Memory B cell (primary cell): ENCODE measurements at places on chromosomes 7 and 10.
A peak's percentile ranks its signal among the peaks of the same experiment; 100 is the strongest.

DNA sequence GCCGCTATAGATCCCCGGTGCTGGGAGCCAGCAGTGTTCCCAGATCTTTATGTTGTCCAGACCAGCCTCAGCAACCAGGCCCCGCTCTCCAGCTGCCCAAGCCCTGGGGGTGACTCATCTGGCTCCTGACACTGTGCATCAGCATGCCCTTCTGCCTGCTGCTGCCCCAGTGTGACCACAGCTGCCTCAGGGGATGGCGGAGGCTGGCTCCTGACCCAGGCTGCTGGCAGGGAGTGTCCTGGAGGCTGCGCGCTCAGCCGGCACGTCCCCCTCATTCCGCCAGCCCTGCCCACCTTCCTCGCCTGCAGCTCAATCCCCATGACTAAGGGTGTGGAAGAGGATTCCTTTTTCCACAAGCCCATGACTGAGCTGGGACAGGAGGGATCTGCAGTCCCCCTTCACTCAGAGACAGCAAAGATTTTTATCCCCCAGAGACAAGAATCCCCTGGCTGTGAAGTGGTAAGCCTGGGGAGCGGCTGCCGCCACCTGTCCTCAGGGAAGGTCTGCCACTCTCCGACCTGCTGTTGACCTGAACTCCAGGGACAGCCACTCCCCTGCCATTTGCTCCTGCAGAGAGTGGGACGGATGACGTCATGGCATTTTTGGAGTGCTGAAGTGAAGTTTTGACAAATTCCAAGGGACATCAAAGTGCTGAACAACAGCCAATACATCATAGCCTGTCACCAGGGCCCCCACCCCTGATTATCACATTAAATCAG, 182.8 kb upstream of the BMPER start:
- no peak for DNase-seq
- no peaks in the 10 kb centered on the region for H3K27me3 ChIP-seq
- H3K27ac ChIP-seq, result no peak overlapping the region
- no peaks in the 10 kb centered on the region for H3K4me1 ChIP-seq

- no peak overlapping the region for H3K4me3 ChIP-seq
- H3K27me3 ChIP-seq, result peaks cover 24% of the 10 kb centered on the region
- DNase-seq, result no peak
- H3K4me1 ChIP-seq, result no peaks in the 10 kb centered on the region
- no peaks in the 10 kb centered on the region for H3K36me3 ChIP-seq
- H3K27ac ChIP-seq, result no peak overlapping the region
These were observed 138.6 kb downstream of the DIP2C start for GRCh38 chr10:550665-551372.

- no peak overlapping the region for H3K27ac ChIP-seq
- H3K4me1 ChIP-seq, result peaks cover 3% of the 10 kb centered on the region
- H3K36me3 ChIP-seq, result peaks cover 1% of the 10 kb centered on the region
- no peak for DNase-seq
These were observed 19.2 kb upstream of the FLNC start for GRCh38 chr7:128810997-128811396.

DNA sequence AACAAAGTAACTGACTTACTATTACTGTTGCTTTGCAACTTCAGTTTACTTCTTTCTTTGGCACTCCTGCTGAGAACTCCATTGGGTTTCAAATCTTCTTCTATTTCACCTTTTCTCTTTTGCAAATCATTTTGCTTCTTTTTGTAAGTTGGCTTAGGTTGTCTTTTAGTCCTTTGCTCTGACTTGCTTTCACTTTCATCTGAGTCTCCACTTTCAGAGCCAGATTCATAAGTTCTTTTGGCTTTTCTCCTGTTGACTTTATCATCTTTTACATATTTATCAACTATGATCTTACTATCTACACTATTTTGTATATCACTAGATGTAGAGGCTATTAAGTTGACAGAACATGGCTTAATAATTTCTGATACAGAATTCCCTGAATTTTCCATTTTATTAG, 73.4 kb downstream of the NRBF2 start:
- peaks cover 29% of the 10 kb centered on the region for H3K36me3 ChIP-seq
- peak overlapping the region; percentile 30 for H3K27ac ChIP-seq
- peaks cover 44% of the 10 kb centered on the region for H3K4me1 ChIP-seq
- H3K27me3 ChIP-seq, result no peaks in the 10 kb centered on the region
- no peak for DNase-seq

- no peak overlapping the region for H3K27ac ChIP-seq
- peaks cover 3% of the 10 kb centered on the region for H3K27me3 ChIP-seq
- H3K36me3 ChIP-seq, result no peaks in the 10 kb centered on the region
- H3K4me3 ChIP-seq, result no peak overlapping the region
- H3K4me1 ChIP-seq, result peaks cover 4% of the 10 kb centered on the region
- DNase-seq, result no peak
These were observed 233.9 kb downstream of the POU6F2 start for GRCh38 chr7:39211581-39211980.
